PC-9 (cell line): ENCODE measurements at places on chromosomes 11 and 22. TPM values are rescaled to one million over a fixed set of nuclear protein-coding genes. Genes with fewer than 3 reads are reported as not detected.
A peak's percentile ranks its signal among the peaks of the same experiment; 100 is the strongest.

GRCh38 chr11:574632-575312, 1.5 kb upstream of the PHRF1 start:
- H3K4me3 ChIP-seq: peak overlapping the region; percentile 68; the same call in 1 of the 2 replicates
- H3K27me3 ChIP-seq: no peaks in the 10 kb centered on the region
- no peak overlapping the region for H3K27ac ChIP-seq
- DNase-seq: no peak
- peaks cover 16% of the 10 kb centered on the region for H3K4me1 ChIP-seq
- no peaks in the 10 kb centered on the region; the same call in 1 of the 2 replicates for H3K36me3 ChIP-seq

DNA sequence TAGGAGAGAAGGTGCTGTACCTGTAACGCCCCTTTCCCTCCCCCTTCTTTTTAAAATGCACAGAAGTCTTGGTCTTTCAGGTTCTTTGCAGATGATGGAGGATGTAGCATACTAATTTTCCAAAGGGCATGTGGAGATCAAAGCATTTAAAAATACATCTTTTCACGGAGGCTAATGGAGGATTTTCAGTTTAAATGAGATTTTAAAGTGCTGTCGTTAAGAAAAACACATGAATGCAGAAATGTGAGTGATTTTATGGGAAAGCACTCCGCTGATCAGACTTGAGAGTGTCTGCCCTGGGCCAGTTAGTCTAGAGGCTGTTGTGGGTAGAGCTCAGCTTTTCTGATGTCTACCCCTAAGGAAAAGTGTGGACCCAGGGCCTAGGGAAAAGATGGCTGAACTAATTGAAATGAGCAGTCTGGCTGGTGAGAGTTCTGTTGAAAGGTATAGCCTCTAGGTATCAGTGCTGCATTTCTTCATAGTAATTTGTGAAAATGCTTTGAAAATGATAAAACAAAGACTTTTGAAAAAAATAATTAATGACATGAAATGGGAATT, 2.5 kb downstream of the AMOTL1 start:
- peaks cover 79% of the 10 kb centered on the region for H3K4me1 ChIP-seq
- H3K27me3 ChIP-seq: no peaks in the 10 kb centered on the region
- H3K4me3 ChIP-seq: peak overlapping the region; percentile 95
- H3K27ac ChIP-seq: peak overlapping the region; percentile 90
- DNase-seq: no peak
- peaks cover 10% of the 10 kb centered on the region; the same call in 1 of the 2 replicates for H3K36me3 ChIP-seq

- DNase-seq: no peak
- peaks cover 41% of the 10 kb centered on the region for H3K36me3 ChIP-seq
- no peaks in the 10 kb centered on the region for H3K27me3 ChIP-seq
- H3K27ac ChIP-seq: no peak overlapping the region
- no peaks in the 10 kb centered on the region for H3K4me1 ChIP-seq
Measured at GRCh38 chr11:46649180-46649738, 31.9 kb downstream of the ATG13 start.

- peaks cover 48% of the 10 kb centered on the region for H3K27me3 ChIP-seq
- no peak overlapping the region for H3K4me3 ChIP-seq
- no peak for DNase-seq
- H3K4me1 ChIP-seq: no peaks in the 10 kb centered on the region
Measured at GRCh38 chr22:22673628-22674027, 29.2 kb downstream of the GGTLC2 start.

GRCh38 chr11:77062924-77063323, 3.8 kb upstream of the CAPN5 start:
- no peak overlapping the region for H3K4me3 ChIP-seq
- no peak for DNase-seq
- H3K27ac ChIP-seq: no peak overlapping the region
- no peaks in the 10 kb centered on the region for H3K36me3 ChIP-seq

DNA sequence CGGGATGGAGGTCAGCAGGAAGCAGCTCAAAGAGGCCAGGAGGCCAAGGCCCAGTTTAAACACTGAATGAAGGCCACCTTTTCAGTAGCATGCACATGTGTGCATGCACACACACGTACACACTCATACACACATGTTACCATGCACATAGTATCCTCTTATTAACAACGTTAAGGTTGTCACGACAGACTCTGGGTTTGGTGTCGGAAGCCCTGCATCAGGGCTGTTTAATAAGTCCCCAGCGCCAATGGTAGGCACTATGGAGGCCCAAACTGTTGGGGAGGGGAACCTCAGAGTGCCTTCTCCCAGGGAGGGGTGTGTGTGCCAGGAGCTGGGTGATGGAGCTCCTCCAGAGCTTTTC, 39.5 kb upstream of the ADA2 start:
- no peak for DNase-seq
- no peaks in the 10 kb centered on the region for H3K4me1 ChIP-seq
- H3K36me3 ChIP-seq: no peaks in the 10 kb centered on the region
- H3K27ac ChIP-seq: no peak overlapping the region

DNA sequence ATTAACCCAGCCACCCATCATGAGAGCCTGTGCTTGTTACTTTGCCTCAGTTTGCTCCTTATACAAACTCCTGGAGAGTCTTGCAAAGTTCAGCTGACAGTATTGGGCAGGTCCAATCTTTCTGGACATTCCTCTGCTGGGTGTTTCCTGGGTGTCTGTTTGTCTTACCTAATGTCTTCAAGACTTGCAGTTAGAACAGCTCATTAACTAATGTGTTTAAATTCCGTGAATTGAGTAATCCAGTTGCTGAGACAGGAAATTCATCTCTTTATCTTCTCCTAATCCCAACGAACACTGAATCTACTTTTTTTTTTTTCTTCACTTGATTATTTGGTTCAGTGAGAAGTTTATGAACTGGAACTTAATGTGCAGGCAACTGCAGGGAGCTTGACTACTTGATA, 20.6 kb downstream of the BCO2 start:
- no peaks in the 10 kb centered on the region for H3K36me3 ChIP-seq
- peak overlapping the region; percentile 0; the same call in 1 of the 2 replicates for H3K4me3 ChIP-seq
- DNase-seq: no peak
- no peaks in the 10 kb centered on the region for H3K27me3 ChIP-seq

DNA sequence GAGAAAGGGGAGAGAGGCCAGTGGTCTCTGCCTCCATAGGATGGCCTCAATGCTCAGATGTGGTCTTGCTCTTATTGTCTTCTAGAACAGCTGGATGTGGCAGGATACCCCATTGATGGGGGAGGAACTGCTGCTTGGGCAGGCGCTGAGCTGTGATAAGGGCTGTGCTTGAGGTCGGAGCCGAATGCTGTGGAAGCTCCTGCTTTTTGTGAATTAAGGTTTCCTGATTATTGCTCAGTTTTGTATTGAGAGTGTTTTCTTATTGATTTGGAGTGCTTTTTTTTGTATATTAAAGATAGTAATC, 57.2 kb downstream of the CABIN1 start:
- no peaks in the 10 kb centered on the region for H3K36me3 ChIP-seq
- no peak overlapping the region for H3K27ac ChIP-seq
- no peak for DNase-seq
- no peak overlapping the region for H3K4me3 ChIP-seq
- H3K27me3 ChIP-seq: no peaks in the 10 kb centered on the region

DNA sequence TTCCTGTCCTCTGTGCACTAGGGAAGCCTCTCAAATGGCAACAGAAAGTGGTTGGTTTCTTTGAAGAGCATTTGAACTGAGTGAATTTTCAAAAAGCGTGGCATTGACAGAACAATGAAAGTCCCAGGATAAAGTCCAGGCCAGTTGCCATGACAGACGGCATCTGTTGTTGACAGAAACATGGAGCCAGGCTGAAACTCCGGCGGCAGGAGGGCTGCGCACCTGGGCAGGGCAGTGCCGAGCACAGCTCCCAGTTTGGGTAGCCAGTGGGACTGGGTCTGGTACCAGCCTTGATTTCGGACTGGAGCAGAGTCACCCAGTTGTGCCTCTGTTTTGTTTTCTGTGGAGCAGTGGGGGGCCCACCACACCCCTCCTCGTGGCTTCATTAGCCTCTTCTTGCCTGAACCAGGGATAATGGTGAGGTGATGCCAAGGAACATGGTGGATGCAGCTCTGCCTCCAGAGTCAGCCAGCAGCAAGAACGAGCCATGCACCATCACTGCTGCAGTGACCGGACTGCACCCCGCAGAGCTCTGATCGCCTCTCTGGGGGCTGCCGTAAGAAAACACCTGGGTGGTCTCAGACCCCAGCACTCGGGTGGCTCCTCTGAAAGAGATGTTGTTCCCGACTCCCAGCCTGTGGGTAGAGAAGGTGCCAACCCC, 9.8 kb upstream of the SEPTIN5 start:
- DNase-seq: no peak
- no peak overlapping the region for H3K4me3 ChIP-seq
- H3K4me1 ChIP-seq: no peaks in the 10 kb centered on the region
- H3K27ac ChIP-seq: no peak overlapping the region
- H3K36me3 ChIP-seq: no peaks in the 10 kb centered on the region

Gene OR6A2
- total RNA-seq: 0.48 TPM in 1 of 2 replicates, not detected in the other
